ENCODE measurements at places on chromosomes 11 and 22.

DNA sequence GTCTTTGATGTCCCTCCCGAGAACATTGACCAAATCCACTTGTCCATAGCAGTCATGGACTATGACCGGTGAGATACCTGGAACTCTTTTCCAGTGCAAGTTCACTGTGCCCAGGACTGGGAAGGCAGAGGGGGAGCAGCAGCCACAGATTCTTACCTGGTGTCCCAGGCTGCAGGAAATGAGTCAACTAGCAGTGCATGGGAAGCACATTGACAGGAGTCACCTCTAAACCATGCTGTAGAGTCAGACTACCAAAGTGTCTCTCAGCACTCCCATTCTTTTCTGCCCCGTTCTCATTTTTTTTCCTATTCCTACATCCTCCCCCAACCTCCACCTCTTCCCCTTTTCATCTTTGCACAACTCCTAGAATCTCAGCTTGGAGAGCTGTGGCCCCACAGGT is 67.2 kb upstream of the OLFML1 start:
- DNase-seq: no peak

- no peak for DNase-seq
These were observed 29.2 kb downstream of the MTMR3 start for GRCh38 chr22:29912141-29912540.

GRCh38 chr22:40324468-40325305 is 21.6 kb upstream of the ADSL start:
- no peak for DNase-seq

GRCh38 chr11:64000740-64001483 is 14.7 kb downstream of the OTUB1 start:
- no peak for DNase-seq

DNA sequence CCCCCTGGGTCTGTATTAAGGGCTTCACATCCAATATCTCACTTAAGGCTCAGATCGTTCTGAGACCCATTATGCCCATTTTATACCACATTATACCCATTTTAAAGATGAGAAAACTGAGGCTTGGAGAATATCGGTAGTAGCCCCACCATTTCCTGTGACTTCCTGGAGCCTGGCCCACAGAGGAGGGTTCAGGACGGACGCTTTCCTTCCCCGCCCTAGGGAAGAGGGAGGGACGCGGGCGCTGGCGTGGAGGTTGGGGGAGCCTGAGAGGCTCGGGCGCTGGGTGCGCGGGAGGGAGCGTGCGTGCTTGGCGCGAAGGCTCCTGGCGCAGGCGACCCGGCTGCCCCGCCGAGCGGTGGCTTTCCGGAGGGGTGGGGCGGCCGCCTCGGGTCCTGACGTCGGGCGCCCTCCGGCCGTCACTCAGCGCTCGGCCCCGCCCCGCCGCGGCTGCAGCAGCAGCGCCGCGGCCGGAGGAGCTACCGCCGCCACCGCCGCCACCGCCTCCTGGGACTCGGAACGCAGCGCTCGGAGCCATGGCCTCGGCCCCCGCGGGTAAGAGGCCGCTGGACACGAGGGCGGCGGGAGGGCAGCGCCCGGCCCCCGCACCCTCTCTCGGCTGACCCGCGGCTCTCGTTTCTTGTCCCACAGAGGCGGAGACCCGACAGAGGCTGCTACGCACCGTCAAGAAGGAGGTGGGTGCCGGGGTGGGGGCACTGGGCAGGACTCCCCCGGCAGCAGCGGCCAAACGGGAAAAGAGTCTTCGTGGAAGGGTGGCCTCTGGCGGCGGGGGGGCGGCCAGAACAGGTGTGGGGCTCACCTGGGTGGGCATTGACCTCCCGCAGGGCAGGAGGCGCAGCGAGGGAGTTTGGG is at the start of gene SGSM1:
SGSM1 (plus strand) TSS at position 422 of the 873 bp plus-strand sequence; CDS start at position 537, 115 bp downstream.
- peak; percentile 84 for DNase-seq

DNA sequence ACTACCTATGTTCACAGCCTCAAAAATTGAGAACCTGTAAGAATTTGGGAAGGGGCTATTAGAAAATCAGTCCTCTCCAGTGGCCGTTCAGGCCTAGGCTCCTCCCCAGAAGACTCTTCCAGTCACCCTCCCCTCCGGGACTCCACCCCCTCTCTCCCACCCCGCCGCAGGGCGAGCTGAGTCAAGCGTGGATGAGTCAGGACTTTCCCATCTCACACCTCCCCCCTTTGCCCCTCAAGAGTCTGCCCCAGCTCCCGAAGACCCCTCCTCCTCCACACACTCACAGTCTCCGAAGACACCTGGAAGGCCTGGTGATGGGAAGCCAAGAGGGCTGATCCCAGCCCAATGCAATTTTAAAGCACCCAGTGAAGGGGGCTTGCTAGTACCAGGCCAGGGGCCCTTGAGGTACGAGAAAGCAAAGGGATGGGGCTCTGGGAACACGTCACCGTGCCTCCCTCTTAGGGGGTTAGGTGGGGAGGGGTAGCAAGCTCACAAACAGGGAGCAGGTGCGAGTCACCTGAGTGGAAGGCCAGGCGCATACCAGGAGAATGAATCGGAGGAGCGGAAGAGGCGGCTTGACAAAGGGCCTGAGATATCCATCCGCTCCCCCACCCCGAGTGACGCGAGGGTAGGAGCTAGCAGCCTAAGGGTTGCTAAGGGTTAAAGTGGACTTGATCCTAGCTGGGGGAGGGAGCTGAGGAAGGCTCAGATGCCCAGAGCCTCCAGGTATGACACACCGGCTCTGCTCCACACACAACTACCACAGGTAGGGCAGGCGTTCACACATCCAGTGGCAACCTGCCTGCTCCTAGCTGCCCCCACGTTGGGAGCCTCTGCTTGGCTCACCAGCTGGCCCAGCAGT is 13.6 kb downstream of the BCL9L start:
- no peak for DNase-seq
